ENCODE measurements at places on chromosomes 2 and 18.

DNA sequence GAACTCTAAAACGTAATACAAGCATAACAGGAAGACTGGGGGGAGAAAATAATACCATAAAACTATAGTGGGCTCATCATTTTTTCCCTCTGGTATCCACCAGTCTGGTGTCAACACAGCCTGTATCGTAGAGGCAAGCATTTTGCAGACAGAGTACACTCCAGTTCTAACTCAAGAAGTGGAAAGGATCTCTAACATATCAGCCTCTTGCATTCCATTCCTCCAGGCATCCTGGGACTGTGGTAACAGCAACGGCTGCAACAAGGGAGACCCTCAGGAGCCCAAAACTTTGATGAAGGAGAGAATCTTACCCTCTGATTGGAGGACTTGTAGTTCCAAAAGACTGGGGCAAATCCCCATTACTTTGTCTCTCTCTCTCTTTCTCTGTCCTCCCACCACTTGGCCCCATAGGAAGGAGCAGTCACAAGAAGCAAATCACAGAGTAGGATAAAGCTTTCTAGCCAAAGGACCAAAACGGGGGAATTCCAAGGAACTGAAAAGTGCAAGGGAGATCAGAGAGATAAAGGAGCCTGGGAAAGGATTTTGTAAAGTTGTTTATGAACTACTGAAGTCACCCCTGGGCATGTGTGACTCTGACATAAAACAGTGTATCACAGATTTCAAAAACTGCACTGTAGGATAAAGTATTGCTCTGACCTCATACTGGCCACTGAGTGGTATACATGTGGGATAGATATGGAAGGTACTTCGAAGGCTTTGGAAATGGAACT is 11.9 kb downstream of the FRZB start:
- no peak for DNase-seq

GRCh38 chr2:145012806-145013205 is 492.9 kb upstream of the ZEB2 start:
- no peak for DNase-seq

DNA sequence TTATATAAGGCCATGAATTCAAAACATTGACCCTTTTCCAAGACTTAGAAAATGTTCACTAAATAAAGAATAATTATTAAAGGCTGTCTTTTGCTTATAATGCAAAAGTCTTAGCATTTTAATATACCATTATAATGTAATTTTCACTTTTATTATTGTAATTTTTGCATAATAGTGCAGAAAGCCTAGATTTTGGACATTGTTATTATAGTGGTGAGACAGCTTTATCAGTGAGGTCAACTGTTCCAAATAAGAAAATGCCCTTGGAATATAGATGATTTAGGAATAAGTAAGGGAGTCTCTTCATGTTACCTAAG is 56.6 kb downstream of the ATIC start:
- DNase-seq: no peak

DNA sequence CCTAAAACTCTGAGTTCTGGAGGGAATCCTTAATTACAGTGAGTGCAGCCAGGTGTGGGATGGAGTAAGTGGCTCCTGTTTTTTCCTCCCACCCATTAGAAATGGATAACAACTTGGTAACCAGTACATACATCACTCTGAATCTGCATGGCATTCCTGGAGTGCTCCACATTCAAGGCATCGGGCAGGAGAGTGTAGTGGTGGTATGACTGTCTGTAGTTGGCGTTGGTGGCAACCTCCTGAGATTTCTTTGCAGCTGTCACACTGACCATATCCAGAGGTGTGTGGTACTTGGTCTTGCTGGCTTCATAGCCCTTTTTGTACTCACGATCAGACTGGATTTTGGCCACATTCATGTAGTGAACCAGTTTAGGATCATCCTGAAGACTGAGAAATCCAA is 68.3 kb downstream of the NEB start:
- DNase-seq: no peak

- DNase-seq: no peak
These were observed 17.3 kb downstream of the HK2 start for GRCh38 chr2:74851191-74851566.

GRCh38 chr18:9334973-9335696 is 562 bp downstream of the TWSG1 start:
- DNase-seq: peak; percentile 9

DNA sequence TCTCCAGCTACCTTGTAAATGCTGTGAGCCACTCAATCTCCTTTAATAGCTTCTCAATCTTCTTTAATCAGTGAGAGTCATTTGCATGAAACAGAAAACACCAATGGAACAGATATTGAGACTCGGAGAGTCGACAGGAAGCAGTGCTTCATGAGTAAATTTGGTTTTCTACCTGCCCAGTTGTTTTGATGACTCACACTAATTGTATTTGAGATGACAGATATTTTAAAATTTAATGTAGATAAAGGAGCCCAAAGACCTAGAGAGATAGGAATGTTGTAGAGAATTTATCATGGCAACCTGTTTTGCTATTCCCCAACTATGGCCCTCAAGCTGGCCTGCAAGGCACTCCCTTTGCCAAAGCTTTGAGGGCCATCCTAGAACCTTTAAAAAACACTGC is 119.1 kb downstream of the CDC42EP3 start:
- DNase-seq: no peak

GRCh38 chr2:135744760-135745314 is 3.2 kb downstream of the UBXN4 start:
- DNase-seq: peak; percentile 12

GRCh38 chr18:37967261-37967660 is 401.7 kb upstream of the CELF4 start:
- no peak for DNase-seq

DNA sequence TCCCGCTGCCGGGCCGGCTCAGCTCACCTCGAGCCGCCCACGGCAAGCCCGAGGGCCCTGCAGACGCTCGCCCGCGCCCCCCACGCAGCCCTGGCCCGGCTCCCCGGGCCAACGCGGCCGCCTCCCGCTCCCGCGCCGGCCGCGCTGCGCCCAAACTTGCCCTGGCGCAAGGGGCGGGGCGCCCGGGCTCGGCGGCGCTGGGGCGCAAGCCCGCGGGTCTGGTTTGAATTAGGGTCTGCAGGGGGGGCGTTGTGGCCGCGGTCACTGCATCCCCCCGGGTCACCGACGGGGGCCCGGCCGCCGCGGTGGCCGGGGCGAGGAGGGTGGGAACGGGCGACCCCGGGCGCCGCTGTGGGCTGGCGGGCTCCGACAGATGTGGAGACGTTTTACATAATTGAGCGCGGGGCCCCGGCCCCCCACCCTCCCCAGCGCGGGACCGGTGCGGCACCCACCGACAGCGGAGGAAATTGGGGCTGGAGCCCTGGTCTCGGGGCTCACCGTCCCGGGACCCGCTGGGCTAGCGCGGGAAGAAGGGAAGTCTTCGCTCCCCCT is 690 bp downstream of the SDC1 start:
- DNase-seq: no peak

DNA sequence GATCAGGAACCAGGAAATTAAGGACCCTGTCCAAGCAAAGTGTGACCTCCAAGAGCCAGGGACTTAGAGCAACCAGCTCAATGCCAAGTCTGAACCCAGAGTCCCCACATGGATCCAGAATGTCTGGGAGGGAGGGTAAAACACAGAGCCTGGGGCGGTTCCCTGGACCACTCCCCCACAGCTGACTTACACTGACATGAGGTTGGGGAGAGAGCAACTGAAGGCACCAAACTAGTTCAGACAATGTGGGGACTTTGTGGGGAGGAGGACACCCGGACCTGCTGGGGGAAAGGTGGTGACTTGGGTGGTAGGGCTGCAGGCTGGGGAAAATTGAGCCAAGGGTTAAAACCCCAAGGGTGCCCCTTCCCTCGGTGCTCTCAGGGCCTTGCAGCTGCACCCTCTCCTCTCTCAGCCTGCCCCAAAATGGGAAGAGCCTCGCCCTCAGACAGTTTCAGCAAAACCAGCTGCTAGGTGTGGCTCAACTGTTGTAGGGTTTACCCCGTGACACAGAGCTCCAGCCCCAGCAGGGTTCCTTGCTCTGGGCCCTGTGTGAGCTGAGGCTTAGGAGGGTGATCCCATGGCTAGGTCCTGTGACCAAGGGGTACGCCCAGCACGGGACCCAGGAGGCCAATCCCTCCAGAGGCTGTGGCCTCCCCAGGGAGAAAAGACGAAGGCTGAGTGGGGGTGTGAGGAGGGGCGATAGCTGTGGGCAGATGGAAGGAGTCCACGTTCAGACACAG is 28.6 kb downstream of the MARCO start:
- no peak for DNase-seq

GRCh38 chr2:98702127-98702802 is 28.7 kb downstream of the MGAT4A start:
- DNase-seq: no peak

GRCh38 chr2:9416962-9417316 is 6.4 kb downstream of the ITGB1BP1 start:
- DNase-seq: no peak

GRCh38 chr2:12014088-12014960 is 267.9 kb downstream of the LPIN1 start:
- no peak for DNase-seq

DNA sequence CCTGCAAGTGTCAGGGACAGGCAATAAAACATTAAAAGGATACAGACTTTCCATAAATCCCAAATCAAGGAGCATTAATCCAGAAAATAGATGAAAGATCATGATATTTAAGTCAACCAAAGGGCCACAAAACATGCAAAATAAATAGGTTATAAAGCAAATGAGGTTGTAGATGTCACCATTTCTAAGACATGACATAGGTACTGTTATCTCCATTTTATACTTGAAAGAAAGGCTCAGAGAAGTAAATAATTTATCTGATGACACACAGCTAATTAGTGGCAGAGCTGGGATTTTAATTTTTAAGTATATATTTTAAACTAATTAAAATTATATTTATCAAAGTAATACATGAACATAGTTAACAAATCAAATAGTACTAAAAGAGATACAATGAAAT is 301.8 kb downstream of the AGPS start:
- no peak for DNase-seq

DNA sequence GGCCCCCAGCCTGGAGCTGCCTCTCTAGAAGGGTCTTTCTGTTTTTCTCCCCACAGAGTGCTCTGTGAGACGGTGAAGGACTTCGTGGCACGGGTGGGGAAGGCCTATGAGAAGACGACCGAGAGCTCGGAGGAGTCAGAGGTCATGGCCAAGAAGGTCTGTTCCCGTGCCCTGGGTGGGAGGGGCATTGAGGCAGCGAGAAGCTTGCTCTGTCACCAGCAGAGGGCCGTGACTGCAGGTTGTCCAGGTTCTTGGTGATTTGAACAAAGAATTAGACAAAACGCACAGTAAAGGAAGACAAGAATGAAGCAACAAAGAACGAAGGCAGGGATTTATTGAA is 93.9 kb downstream of the DGKD start:
- DNase-seq: no peak

GRCh38 chr18:56191334-56191733 is 447.1 kb downstream of the TXNL1 start:
- no peak for DNase-seq

- no peak for DNase-seq
These were observed 28.8 kb upstream of the TMEM37 start for GRCh38 chr2:119402645-119403560.

DNA sequence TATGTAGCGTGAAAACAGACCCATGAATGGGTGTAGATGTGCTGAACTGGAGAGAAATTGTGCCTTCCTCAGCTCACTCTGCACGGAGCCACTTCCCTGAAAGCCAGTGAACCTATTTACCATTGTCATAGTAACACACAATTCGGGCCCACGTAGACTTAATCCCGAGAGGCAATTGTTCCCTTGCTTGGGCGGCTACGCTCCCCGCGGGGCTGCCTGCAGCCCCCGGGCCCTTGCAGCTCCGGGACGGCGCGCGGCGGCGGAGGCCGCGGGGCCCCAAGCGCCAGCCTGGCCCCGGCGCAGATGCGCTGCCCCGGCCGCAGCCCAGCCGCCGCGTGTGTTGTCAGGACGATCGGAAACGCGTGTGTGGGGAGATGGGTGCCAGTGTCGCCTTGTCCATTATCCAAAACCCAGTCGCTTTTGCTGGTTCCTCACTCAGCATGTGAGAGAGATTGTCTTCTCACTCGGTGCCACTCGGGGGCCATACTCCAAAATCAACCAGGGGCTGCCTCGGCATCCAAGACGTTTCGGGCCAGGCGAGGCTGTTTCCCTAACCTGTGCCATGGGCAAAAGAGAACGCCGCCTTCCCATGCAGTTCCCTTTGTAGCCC is 17.9 kb upstream of the LRRTM1 start:
- DNase-seq: no peak

GRCh38 chr18:38115201-38115600 is 549.6 kb upstream of the CELF4 start:
- no peak for DNase-seq

DNA sequence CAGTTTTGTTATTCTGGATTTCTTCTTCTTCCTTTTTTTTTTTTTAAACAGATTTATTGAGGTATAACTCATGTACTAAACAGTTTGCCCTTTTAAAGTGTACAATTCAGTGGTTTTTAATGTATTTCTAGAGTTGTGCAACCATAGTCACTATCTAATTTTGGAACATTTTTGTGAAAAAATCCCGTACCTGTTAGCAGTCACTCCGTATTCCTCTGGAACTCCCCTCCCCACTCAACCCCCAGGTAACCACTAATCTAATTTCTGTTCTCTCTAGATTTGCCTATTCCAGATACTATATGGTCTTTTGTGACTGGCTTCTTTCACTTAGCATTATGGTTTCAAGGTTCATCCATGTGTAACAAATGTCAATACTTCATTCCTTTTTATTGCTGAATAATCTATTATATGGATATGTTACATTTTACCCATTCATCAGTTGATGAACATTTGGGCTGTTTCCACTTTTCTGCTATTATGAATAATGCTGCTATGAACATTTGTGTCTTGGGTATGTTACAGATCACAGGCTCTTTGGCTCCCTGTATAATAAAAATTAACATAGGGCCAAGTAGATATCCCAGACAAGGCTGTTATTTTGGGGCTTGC is 21.9 kb downstream of the EHBP1 start:
- no peak for DNase-seq

GRCh38 chr2:157790780-157791179 is 85.3 kb downstream of the ACVR1 start:
- DNase-seq: no peak
